WERI-Rb-1 (cell line): ENCODE measurements at places on chromosomes 4 and X.

DNA sequence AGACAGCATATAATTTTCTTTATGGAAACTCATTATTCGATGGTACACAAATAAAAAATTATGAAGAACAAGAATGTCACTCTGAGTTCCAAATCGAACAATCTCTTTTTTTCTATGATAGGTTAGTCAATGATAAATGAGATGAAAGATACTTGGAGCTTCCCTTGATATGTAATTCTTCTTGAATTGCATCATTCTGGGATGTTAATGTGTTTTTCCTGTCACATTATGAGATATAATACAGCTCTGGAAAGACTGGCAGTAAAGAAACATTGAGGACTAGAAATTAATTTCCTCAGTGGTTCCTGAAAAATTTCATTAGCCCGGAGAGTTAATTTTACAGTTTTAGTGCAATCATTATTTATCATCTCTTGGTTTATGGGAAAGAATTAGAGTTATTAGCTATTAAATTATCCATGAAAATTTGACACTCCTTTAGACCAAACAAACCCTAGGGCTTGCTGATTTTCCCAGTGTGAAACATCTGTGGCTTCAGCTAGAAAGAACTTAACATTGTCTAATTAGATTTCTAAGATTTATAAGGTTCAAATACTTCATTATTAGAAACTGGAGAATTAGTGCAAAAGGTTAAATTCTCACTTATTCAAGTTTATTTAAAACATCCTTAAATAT is 1546.6 kb upstream of the TENM3 start:
- DNase-seq, result no peak

DNA sequence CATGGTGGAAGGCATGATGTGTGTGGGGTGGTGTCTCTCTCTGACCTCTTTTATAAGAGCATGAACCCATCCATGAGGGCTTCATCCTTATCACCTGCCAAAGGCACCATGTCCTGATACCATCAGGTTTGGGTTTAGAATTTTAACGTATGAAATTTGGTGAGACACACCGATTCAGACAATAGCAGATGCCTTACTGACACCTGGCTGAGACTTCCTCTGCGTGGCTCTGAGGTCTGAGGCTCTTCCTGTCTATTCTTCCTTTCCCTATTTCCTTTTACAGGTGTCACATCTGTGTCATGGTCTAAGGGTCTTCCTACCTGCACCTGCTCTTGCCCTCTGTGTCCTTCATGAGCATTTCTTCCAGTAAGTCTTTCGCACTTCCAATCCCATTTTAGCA is 320.7 kb upstream of the CLNK start:
- no peak for DNase-seq

GRCh38 chr4:164617426-164617825 is 136.5 kb upstream of the SMIM31 start:
- no peak for DNase-seq

- DNase-seq, result no peak
Observed at GRCh38 chr4:151865312-151865711, 104.5 kb upstream of the GATB start.

- DNase-seq, result no peak
Observed at GRCh38 chr4:6122496-6122895, 77.9 kb downstream of the JAKMIP1 start.

DNA sequence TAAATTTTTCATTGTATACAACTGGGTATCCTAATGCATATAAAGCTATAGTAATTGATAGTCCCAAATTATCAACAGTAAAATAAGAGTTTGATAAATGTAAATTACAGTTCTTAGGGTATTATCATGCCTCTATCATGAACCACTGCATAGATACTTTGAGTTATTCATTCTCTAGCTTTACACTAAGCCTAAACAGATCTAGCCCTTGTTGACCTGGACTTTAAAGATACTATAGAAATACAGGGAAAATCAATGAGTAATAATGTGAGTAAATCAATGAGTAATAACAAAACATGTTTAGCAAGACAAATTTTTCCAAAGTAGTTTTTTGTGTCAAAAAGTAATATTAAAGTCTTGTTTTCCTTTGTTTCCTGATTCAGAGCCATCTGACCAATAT is 228.4 kb downstream of the SCFD2 start:
- no peak for DNase-seq

DNA sequence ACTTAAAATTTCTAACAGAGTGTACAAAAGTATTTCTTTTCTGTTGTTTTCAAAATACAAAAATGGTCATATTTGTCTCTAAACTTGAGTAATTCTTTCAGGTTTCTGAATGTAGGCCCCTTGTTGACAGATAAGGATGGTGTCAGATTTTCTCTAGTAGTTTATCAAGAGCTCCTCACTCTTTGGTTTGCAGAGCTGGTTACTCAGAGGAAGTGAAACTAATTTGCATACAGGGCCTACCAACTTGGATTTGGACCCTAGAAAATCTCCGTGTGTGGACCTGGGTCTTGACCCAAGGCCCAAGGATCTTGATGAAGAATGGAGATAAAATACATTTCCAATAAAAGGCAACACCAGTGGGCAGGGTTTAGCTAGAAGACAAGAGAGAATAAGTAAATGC is 433 bp upstream of the ADH6 start:
- no peak for DNase-seq

DNA sequence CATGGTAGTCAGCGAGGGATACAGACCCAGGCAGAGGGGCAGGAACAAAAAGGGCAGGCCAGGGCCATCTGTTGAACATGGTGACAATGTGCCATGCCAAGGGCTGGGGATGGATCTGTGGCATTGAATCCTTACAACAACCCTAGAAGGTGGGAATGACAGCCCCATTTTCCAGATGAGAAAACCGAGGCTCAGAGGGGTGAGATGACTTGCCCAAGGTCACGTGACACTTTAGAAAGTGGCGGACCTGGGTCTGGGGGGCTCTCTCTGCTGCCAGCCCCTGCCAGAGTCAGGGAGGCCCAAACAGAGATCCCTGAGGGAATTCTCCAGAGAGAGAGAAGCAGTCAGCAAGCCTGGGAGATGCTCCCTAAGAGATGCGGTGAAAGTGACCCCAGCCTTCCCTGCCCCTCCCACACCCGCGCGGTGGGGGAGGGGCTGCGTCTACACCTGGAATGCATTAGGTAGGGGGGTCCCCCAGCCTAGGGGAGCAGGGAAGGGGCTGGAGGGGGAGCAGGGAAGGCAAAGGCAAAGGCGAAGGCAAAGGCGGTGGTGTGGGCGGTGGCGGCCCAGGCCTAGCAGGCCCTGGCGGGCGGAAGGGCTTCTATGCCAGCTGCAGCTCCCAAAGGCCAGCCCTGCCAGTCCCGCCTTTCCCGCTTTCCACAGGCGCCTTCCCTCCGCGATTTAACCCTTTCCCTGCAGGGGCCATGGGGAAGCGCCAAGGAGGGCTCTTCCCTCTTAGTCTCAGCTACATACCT is 13.0 kb downstream of the FGD1 start:
- no peak for DNase-seq
